ENCODE measurements at places on chromosomes 7 and 10.

- no peak for DNase-seq
Measured at GRCh38 chr10:5949009-5949759, 28.2 kb downstream of the IL15RA start.

GRCh38 chr7:116198748-116199410, 11.5 kb upstream of the TES start:
- DNase-seq = no peak

DNA sequence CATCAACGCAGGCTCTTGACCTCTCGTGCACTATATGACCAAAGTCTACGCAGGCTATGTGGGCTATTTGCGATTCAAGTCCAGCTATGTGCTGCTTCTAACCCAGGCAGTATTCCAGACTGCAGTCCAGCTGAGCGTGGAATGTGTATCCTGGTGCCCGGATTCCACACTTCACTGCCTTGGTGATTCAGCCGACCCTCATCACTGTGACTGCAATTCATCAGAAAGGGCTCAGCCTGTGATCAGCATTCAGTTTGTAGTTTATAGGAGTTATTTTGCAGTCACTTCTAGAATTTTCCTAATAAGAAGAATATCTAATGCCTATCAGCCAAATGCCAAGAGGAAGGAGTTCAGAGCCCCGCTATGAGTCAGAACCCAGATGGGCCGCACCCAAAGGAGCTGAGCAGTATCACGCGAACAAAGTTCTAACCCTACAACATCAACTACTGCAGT, 119.8 kb upstream of the LANCL2 start:
- DNase-seq = no peak

- no peak for DNase-seq
Measured at GRCh38 chr7:16350634-16351033, 70.7 kb downstream of the CRPPA start.

DNA sequence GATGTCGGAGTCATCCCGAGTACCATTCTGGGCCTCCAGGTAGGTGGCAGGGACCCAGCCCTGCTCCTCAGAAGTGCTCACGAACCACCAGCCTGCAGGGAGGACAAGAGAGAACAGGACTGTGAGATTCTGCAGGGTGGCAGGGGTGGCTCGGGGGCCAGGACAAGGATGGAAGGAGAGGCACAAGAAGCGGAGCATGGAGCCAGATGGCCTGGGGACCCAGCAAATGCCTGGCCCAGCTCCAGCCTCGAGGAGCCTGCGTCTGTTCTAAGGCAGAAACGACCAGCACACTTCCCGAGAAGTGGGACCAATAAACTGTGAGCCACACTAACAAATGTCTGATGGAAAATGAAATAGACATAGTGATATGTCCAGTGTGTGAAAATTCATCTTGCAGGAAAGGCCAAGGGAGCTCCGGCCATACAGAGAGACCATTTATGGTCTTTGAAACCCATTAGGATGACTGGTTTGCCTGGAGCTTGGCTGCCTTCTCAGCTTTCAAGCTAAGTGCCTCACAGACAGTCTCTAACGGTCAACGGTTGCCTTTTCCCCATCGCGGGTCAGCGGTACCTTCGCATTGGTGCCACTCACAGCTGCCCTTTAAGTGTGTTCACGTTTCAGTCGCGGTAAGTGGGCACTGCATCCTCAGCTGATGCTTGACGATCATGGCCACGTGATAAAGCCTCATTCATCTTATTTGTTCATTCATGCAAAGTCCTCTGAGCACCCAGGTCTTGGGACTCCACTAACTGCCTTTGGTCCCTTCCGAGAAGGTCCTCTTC, 133.8 kb downstream of the NEURL1 start:
- no peak for DNase-seq

DNA sequence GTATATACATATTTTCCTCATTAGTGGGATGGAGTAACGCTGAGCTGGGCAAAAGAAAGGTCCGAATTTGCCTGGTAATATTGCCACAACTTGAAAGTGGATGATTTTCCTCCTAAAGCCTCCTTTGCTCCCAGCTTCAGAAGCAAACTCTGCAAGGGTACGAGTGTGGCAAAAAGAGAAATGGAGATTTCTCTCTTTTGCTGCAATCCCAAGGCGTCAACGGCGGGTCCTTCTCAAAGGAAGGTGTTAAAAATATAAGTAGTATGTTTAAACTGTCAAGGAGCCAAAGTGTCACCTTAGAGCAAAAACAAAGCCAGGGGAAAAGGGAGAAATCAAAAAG, 12.4 kb upstream of the HOXA2 start:
- DNase-seq = no peak

- DNase-seq = peak; percentile 66
Measured at GRCh38 chr10:91409869-91410637, at the start of gene HECTD2. HECTD2 (plus strand) TSS chr10:91410344; CDS start chr10:91410439, 95 bp downstream.

DNA sequence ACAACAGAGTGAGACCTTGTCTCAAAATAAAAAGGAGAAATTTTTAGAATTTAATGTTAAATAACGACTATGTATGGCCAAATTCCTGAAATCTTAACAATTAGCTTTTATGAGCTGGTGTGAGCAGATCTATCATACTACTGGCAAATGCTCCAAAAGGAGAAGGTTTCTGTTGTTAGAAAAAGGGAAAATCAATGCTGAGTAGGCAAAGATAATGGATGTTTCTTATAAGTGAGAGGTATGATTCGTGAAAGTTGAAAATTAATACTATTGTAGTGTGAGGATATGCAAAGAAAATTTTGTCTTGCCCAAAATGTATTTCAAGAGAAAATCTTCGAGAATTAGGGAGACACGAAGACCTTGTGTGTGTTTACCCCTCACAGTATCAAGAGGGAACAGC, 40.8 kb upstream of the CUL1 start:
- no peak for DNase-seq

DNA sequence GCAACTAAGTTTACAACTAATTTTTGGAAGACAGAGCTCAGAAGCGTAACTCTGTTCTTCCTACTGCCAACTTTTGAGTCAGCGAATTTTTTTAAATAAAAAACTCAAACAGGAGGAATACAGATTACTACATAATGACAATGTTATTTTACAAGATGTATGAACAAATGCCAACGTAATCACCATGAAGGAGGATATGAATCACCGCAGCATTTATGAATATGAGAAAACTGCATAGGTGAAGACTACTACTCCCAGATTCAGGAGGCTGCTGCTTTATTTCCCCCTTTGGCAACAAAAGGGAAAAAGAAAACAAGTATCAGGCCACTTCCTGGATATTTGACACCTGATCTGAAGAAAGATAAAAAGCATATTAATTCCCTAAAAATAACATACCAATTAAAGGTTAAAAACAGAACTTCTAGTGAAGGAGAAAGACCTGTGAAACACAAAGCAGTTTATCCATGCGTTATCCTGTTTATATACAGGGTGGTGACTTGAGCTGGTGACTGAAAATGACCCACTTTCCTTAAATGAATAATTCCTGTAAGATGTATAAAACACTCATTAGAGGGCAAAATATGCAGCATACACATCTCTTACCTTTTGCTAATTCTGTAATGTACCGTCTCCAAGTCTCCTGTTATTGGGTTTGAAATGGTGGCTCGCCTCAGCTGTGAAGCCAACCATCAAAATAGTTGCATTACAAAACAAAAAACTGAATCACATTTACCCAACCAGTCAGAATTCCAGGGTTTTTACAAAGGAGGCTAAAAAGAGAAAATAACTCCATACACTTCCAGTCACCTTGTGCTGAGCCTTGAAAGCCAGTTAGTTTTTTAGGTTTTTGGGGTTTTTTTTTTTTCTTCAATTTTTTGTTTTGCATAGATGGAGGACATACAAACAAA, 52.0 kb downstream of the P4HA1 start:
- no peak for DNase-seq

GRCh38 chr7:24825931-24826661, 68.8 kb upstream of the GSDME start:
- no peak for DNase-seq

GRCh38 chr7:117273814-117274225, 49.0 kb downstream of the WNT2 start:
- DNase-seq = no peak

DNA sequence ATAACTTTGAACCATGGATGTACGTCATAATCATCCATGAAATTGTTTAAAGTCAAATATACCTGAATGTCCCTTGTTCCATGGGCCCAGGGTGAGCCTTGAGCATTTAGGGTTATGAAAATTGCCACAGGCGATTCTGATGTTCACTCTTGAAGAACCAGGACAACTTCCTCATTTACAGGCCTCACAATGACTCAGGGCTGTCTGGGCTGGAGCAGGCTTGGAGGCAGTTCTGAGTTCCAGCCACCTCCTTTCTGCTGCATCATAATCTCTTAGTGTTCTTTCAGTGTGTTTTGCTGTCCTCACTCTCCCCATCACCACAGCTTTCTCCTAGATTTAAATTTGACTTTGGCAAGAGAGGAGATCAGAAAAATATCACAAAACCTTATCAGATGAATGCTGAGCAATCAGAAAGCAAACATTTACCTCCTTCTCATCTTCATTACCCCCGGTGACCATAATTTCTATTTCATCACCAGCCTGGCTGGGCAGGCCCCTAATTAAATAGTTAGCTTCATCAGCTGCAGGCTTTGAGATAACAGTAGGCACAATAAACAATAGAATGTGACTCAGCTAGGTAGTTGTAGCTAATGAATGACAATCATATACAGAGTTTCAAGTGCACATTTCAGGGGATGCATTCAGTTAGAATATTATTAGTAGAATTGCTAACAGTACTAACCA, 571.0 kb downstream of the SH2D4B start:
- no peak for DNase-seq

All from activated CD8-positive, alpha-beta memory T cell treated with anti-CD3 and anti-CD28 coated beads for 4 hours (primary cell).